ENCODE measurements at places on chromosomes 16 and 17.

GRCh38 chr16:14487579-14487978 lies 142.5 kb downstream of the PARN start:
- no peak for DNase-seq

- no peak for DNase-seq
Observed at GRCh38 chr17:75684924-75685323, 17.8 kb downstream of the SAP30BP start.

DNA sequence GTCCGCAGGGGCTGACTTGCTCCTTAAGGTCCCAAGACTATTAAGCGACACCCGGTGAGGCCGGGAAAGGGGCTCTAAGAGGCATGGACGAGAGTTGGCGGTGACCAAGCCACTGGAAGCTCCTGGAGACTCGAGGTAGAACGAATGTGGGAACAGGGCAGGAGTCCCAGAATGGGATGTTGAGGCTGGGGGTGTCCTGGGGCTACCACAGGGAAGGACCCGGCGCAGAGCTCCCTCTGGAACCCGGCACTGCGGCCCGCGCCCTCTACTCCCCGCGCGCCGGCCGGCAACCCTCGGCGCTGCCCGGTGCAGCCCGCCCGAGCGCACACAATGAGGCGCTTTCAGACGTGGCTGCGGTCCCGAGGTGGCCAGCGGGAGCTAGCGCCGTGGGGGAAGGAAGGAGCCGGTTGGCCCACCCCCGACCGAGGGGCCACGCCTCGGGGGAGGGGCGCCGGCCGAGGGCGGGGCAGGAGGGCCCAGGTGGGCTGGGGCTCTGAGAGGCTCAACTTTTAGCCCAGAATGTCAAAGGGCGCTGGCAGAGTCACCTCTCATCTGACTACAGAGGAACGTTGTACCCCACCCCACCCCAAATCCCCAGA lies at the start of gene CHST6:
Gene CHST6 (minus strand): TSS at position 366 of the 599 bp plus-strand sequence. CDS start 15,613 bp downstream, outside the sequence.
- DNase-seq = no peak

GRCh38 chr17:77428020-77428748 lies 287.4 kb downstream of the SEC14L1 start:
- DNase-seq = no peak
